ENCODE measurements at places on chromosomes 13 and 19.

DNA sequence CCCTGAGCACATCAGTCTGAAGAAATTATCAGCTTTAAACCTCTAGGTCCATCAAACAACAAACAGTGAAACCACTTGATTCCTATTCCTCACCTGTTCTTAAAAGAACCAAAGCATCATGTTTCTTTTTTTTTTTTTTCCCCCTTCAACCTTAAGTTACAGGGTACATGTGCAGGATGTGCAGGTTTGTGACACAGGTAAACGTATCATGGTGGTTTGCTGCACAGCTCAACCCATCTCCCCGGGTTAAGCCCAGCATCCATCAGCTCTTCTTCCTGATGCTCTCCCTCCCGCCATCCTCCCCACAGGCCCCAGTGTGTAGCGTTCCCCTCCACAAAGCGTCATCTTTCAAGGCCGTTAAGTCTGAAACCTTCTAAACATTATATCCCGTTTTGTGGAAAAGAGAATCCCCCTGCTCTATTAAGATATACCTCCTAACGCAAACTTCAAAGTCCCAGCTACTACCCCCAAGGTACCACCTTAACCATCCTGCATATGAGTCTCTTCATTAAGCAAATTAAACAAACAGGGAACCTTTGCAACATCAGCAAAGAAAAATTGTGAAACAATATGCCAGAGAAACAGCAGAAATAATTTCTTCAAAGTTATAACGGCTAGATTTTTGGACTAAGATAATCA lies 10.8 kb downstream of the USP12 start:
- DNase-seq, result no peak

- DNase-seq, result no peak
Measured at GRCh38 chr19:12967907-12968306, 1.5 kb upstream of the DAND5 start.

DNA sequence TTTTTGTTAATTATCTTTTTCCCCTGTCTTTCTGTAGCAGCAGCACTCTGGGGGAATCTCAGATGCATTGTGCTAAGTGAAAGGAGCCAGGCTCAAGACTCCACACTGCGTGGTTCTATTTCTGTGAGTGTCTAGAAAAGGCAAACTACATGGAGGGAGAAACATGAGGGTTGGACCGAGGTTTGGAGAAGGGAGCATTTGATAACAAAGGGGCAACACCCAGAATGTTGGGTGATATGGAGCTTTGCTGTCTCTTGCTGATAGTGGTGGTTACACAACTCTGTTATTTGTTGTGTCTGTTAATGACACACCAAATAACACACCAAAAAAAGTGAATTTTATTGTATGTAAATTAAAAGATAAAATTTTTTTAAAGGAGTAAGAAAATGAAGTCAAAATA lies 107.8 kb downstream of the COL4A2 start:
- DNase-seq, result no peak

- no peak for DNase-seq
Measured at GRCh38 chr13:50843257-50844083, at the start of gene DLEU7. TSS of gene DLEU7 (minus strand) at chr13:50843692. CDS start at chr13:50843646, 46 bp downstream.

Data from activated naive CD8-positive, alpha-beta T cell treated with anti-CD3 and anti-CD28 coated beads, Interleukin-2, amount 50 U/mL, for 16 hours (primary cell).